ENCODE measurements at places on chromosomes 16 and 17. TPM values are rescaled to one million over a fixed set of nuclear protein-coding genes. Genes with fewer than 3 reads are reported as not detected.
A peak's percentile ranks its signal among the peaks of the same experiment; 100 is the strongest.

DNA sequence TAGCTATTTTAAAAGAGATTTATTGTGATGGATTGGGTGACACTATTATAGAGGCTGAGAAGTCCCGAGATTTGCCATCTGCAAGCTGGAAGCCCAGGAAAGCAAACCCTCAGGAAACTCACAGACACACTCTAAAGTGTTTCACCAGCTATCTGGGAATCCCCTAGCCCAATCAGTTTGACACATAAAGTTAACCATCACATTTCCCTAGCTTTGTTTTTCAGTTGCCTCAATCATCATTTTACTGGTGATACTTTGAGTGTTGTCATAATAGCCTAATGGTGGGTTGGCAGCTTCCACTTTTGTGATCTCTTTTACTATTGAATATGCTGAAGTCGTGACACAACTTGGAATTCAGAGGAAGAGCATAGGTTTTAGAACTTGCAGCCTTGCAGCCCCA lies 1.8 kb downstream of the SGF29 start:
- DNase-seq: no peak

DNA sequence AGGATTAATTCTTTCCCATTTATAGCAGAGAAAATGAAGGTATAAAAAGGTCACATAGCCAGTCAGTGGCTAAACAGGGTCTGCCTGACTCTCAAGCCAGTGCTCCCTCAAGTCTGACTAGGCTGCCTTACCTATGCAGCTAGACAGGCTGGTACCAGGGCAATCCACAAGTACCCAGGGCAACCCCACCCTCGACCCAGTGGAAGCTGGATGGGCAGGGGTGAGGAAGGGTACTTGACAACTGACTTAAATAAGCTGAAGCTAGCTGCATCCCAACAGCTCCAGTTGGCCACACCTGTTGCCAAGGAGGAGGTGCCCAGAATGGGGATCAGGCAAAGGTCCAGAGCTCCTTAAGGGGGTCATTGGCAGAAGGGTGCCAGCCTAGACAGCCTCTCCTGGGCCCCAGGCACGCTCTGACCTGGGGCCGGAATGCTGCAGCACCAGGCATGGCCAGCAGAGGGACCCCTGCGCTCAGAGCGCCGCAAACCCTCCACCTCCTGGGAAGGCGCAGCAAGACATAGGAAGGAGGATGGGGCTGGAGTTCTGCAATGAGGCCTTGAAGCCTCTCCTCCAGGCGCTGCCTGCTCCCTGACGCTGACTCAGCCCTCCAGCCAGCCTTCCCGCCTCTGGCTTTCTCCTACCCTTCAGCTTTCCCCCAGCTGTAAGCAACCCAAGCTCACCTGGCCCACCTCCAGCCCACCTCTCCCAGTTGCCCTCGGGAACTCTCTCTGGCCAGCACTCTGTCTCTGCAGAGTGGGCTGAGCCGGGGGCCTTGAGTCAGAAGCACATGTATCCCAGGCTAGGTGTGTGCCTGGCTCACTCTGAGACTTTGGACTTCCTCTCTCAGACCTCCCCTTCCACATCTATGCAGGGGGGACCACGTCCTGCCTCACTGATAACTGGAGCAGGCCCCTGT lies 28.8 kb downstream of the MPP2 start:
- DNase-seq: peak; percentile 65

DNA sequence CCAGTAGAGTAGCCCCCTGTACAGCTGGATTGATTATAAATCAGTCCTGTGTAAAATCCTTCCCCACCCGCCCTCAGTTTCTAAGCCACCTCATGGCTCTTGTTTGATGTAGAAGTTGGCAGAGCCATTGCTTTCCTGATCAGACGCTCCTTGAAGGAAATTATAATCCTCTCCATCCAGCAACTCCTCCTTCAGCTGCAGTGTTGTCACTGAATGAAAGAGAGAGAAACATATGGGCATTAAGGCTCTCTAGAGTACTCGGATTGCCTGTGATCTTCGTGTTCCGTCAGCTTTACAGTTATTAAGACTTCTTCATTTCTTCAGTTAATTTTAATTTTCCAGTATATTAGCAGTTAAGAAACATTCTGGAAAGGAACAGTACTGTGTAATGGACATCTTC lies 14.3 kb downstream of the NME2 start:
- no peak for DNase-seq

DNA sequence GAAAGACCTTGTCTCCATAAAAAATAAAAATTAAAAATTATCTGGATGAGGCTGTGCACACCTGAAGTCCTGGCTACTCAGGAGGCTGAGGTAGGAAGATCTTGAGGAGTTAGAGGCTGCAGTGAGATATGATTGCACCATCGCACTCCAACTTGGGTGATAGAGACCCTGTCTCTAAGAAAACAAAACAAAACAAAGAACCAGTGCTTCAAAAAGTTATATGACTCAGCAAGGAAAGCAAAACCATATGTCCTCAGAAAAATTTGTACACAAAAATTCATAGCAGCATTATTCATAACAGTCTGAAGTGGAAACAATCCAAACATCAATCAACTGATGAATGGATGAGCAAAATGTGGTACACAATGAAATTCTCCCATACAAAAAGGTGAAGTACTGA lies 48.9 kb downstream of the SLFN5 start:
- DNase-seq: no peak

DNA sequence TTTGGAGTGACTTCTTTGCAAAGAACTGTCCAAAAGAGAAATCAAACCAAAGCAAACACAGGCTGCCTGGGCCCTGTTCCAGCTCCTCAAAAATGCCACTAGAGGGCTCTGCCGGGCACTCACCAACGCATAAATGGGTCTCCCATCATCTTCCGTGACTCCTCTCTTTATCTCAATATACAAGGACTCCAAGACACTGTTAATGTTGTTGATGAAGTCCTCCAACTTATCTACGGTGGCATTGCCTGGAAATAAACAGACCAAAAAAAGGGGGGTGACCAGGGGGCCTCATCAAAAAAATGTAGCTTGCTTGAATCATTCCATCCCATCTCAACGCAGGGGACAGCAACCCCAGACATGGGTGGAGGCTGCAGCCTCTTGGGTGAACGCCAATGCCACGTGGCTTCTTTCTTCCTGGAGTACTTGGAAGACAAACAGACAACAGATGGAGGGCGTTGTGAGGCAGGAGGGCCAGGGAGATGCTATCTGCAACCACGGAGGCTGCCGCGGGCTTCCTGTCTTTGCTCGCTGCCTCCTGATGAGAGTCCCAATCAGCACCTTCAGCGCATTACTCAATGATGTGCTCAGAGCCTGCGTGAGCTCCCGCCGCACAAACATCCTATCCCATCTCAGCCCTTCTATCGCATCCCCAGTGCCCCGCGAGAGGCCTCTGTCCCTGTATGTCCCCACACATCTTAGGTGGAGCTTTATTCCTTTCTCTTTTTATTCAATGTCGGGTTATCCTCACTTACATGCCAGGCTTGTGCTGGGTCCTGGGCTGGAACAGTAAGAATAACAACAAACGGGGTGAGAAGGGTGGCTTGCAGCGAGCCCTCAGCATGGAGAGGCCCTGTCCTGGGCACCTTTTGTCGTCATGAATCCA lies 32.0 kb downstream of the KDM8 start:
- peak; percentile 88 for DNase-seq

DNA sequence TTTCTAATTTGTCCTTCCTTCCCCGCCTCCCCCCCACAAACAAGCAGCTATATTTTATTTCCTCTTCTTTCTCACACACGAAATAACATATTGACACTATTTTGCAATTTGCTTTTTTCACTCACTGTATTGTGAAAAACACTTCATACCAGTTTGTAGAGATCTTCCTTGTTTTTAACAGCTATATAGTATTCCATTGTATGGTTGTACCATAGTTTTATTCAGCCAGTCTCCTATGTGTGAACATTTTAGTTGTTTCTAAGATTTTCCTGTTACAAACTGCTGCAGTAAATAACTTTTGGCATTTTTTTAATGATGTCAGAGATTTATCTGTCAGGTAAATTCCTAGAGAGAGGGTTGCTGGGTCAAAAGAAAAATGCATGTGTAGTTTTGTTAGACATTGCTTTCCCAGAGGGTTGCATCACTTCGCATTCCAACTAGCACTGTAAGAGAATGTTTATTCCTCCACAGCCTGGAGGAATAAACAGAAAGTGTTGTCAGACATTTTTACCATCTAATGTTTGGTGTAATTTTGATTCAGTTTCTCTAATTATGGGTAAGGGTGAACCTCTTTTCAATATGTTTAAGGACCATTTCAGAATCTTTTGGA lies 101.2 kb downstream of the MRTFB start:
- no peak for DNase-seq

GRCh38 chr17:66492080-66492479 lies 189.7 kb downstream of the PRKCA start:
- no peak for DNase-seq

DNA sequence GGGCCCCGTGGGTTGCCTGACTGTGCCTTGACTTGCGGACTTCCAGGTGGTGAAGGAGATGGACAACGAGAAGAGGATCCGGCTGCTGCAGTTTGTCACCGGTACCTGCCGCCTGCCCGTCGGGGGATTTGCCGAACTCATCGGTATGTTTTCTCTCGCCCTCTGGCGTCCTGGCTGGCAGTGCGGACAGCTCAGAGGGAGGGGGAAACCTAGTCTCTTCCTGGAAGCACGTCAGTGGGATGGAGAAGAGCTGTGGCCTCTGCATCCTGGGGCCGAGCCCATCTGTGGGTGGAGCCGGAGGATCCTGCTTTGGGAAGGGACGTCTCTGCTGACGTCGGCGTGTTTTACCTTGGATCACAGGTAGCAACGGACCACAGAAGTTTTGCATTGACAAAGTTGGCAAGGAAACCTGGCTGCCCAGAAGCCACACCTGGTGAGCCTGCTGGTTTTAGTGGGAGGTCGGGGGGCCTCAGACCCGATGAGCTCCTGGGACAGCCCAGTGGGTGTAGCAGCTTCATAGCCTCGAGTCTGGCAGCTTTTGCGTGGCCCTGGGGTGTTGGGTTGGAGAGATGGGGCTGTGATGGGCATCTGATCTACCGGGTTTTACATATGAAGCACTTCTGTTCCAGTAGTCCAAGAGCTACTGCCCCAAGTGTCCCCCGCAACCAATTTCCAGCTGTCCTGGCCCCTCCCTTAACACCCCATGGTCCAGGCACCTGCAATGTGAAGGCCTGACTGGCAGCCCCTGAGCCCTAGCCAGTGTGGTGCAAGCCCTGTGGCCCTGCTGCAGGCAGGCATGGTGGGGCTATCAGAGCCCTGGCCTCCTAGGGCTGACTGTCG lies 11.9 kb upstream of the CLEC18A start:
- DNase-seq: no peak

DNA sequence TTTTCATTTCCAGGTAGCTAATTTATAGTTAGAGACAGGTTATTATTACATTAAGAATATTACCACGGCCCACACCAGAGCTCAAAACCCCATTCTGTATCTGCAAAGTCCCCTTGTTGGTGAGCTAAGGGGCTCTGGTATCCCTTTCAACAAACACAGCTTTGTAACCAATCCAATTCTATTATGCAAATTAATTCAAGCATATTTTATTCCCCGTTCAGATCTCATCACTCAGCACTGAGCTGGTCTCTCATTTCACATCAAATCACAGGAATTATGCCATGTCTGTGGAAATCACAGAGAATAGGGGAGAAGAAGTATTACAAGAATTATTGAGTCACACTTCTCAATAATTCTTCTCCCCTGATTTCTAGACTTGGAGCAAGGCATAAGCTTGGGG lies 111.7 kb downstream of the CDH11 start:
- DNase-seq: no peak

GRCh38 chr17:78284146-78284545 lies 52.7 kb downstream of the TMEM235 start:
- DNase-seq: no peak

- no peak for DNase-seq
Measured at GRCh38 chr16:56197192-56197992, 6.1 kb downstream of the GNAO1 start.

TMEM204 gene
- total RNA-seq: 31.4 TPM

TMEM208 gene
- total RNA-seq: 35.6 TPM
